H9 (cell line): ENCODE measurements at places on chromosomes 13 and 19.

DNA sequence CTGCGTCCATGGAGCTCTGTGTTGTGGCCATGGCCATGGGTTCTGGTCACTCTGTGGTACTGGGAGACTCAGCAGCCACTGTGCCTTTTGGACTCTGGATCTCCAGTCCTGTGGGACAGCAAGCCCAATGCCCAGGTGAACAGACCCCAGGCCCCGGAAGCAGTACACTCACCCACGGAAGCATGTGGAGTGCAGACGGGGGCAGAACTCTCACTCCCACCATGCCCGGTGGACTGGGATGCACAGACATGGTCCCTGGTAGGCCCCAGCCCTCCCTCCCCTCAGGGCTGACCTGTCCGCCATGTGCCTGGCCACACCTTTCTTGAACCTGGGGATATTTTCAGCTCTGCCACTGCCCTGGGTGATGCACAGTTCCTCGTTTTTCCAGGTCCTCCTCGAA, 163.3 kb downstream of the URI1 start:
- DNase-seq = no peak

DNA sequence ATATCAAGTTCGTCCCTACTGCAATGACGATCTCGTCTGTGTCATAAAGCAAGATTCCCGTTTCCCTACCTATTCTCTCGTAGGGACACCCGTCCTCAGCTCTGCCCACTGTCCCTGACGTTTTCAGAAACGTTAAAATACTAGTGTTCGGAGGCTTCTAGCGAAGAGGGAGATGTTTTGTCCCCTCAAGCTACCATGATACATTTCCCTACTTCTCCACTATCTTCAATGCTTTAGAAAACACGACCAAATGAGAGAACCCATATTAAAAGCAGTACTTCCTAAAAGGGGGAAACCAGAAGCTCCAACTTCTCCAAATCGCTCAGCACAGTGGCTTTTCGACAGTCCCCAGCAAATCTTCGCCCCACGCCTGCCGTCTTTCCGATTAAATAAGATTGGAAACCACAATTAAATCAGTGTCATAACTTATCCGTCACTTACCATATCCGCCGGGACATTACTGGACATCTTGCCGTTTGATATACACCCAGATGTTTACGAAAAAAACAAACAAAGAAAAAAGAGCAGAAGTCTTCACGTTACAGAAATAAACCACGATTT, 1.3 kb downstream of the UBL3 start:
- no peak for DNase-seq

DNA sequence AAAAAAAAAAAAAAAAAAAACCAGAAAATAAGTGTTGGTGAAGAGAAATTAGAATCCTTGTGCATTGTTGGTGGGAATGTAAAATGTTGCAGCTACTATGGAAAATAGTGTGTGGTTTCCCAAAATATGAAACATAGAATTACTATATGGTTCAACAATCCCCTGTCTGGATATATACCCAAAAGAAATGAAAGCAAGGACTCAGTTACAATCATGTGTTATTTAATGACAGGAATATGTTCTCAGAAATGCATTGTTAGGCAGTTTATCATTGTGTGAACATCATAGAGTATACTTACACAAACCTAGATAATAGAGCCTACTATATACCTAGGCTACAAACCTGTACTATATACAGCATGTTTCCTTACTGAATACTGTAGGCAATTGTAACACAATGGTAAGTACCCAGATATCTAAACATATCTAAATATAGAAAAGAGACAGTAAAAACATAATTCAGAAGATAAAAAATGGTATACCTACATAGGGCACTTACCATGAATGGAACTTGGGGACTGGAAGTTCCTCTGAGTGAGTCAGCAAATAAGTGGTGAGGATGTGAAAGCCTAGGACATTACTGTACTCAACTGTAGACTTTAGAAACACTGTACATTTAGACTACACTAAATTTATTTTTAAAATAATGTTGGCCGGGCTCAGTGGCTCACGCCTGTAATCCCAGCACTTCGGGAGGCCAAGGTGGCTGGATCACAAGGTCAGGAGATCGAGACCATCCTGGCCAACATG, 25.7 kb upstream of the SLC7A1 start:
- DNase-seq = no peak

DNA sequence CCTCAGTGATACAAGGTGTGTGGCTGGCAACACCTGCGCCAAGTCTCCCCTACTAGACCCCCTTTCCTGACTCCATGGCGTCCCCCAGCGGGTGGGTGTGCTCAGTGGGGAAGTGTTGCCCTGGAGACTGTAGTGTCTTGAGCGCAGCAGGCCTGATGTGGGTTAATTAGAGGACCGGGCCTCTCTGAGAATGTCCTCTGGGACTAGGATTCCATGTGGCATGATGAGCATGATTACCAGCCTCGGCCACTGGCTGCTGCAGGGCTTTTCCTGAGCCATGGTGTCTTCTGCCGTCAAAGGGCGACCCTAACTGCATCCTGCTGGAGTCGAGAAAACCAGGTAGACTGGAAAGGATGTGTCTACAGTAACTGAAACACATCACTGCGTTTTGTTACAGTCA, 28.1 kb downstream of the MICOS13 start:
- no peak for DNase-seq

DNA sequence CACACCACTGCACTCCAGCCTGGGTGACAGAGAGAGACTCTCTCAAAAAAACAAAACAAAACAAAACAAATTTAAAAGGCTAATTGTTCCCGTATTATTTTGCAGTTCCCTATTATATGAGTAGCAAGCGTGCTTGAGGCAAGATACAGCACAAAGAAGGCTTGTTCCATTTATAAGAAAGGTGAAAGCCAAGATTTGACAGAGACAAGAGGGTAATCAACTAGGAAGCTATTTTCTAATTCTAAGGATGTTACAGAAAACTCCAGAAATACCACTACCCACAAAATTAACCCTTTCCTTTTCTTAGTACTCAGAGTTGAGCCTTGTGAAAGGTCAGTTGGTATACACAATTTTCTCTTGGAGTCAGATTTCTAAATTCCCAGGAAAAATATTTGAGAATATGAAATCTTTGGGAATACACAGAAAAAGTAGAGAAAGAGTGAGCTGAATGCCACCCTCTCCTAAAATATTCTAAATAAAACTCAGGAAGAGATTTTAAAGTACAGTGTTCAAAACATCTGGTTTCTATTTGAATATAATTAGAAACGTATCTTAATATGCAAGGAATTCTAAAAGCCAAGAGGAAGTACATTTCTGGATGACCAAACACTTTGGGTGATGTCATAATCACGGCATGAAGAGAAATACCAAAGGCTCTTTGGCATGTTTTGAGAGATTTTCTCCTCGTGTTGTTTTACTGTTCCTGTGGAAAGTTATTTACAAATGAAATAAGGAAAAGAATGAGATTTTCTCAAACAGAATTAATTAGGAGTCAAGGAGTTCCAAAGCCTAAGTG, 63.0 kb upstream of the FLT1 start:
- no peak for DNase-seq

GRCh38 chr19:38277549-38277948, 13.2 kb downstream of the SPINT2 start:
- no peak for DNase-seq

DNA sequence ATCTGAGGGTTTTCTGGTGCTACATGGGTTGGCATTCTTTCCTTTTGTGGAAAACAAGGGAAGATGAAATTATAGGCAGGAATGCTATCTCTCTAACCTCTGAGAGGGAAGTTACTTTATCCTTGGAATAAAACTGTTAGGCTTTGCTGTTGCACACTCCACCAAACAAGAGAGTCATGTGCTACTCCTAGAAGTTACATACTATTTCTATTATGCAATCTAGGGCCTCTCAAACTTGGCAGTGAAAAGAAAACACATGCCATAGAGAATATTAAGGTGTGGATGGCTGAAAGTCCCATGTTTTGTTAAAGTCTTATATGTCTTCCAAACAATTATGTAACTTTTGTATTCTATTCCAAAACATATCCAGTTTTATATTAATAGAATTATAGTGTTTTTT, 367.9 kb downstream of the SLC7A1 start:
- DNase-seq = no peak

GRCh38 chr19:4284176-4284958, 5.3 kb downstream of the SHD start:
- DNase-seq = peak; percentile 94

DNA sequence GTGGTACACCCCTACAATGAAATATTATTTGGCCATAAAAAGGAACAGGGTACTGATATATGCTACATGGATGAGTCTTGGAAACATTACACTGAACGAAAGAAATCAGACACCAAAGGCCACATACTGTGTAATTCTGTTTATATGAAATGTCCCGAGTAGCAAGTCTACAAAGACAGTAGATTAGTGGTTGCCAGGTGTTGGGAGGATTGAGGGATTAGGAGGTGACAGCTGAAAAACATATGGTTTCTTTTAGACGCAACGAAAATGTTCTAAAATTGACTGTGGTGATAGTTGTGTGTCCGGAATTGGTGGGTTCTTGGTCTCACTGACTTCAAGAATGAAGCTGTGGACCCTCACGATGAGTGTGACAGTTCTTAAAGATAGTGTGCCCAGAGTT, 35.1 kb downstream of the IL17D start:
- no peak for DNase-seq

GRCh38 chr13:113407103-113407530, 43.2 kb upstream of the GRTP1 start:
- DNase-seq = peak; percentile 24

- DNase-seq = no peak
Observed at GRCh38 chr13:105643966-105644365, 891.5 kb downstream of the EFNB2 start.

DNA sequence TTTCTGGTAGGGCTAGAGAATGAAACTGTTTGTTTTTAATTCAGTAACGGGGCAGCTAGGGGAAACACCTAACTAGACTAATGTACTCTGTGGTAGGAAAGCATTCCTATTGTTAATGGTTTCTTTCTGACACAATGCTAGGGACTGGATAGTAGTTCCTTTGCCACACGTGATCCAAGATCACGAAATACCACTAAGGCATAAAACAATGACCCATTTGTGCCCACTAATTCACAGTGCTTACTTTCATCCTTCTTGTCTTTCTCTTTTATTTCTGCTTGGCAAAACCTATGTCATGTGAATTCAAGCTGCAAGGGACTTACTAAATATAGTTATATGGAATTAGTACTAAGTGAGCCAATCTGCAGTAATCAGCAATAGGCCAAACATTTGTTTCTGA, 834.1 kb upstream of the SLITRK6 start:
- DNase-seq = no peak

- DNase-seq = no peak
Observed at GRCh38 chr13:108669381-108669780, 40.0 kb downstream of the MYO16 start.

DNA sequence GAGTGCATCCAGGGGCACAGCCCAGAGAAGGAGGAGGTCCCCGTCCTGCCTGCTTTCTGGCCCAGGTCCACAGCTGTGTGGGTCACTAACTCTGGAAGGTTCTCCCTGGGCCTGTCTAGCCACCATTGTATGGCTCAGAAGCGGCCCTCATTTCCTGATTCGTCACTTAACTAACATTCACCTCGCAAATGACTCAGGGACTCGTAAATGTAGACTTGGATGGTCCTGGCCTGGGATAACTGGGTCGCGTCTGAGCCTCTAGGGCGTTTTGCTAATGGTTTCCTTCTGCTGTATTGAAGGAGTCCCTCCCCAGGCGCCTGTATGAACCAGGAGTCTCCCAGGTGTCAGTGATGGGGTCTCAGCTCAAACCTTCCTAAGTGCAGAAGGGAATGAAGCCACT, 162.8 kb downstream of the ZNF536 start:
- no peak for DNase-seq

- no peak for DNase-seq
Observed at GRCh38 chr13:106078191-106078590, 457.3 kb downstream of the EFNB2 start.

- DNase-seq = no peak
Observed at GRCh38 chr19:18756896-18757295, 34.2 kb downstream of the COMP start.

- DNase-seq = no peak
Observed at GRCh38 chr13:101811881-101812280, 359.4 kb downstream of the ITGBL1 start.

DNA sequence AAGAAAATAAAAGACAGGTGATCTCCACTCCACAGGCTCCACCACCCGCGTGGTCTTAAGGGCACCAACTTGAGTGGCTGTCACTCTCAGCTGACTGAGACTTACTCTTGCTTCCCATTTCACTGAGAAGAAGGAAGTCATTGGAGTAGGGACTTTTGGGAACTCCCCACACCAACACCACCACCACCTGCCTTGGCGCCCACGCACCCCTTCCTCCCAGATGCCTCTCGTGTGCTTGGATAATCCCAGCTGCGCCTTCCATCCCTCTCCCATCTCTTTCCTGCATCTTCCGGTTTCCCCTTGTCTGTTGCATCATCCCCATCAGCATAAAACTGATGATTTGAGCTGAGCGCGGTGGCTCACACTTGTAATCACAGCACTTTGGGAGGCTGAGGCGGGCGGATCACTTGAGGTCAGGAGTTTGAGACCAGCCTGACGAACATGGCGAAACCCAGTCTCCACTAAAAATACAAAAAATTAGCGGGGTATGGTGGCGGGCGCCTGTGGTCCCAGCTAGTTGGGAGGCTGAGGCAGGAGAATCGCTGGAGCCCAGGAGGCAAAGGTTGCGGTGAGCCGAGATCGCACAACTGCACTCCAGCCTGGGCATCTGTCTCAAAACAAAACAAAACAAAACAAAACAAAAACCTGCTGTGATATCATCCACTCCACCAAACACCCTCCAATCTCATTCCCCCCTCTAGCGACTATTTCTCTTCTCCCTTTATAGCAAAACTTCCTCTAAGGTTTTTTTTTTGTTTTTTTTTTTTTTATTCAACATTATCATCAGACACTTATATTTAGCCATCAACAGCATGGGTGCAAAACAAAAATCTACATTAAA, 25.5 kb downstream of the AP2S1 start:
- DNase-seq = no peak

GRCh38 chr19:21491146-21491545, 14.3 kb upstream of the ZNF429 start:
- DNase-seq = no peak

DNA sequence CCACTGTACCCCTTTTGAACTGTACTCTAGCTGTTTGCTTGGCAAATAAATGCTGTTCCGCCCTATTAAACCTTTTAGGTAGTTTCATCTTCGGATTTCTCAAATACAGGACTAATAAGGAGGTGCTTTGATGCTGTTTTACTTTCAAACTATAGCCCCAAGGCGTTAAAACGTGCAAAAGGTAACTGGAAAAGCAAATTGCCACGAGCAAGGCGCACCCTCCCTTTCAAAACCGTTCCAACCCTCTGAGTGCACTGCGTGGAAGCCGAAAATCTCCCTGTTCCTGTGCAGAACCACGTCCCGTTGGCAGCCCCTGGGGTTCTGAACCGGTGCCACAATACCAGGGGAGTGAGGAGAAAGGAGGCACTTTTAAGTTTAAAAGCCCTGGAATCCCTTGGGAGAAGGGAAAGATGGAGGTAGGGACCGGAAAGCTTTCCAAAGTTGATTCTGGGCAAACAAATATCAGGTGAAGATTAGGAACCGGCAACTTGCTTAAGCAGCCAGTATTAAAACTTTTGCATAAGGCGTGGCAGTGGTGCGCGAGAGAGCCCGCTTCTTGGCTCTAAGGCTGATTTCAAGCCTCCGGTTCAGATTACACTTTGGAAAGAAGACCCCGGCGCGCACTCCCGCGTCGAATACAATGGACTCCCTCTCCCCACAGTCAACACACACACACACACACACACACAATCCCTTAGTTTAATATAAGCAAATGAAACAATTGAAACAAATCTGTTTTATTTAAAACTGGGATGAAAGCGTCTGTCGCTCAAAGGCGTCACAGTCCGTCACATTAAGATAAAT, 9.5 kb downstream of the POU4F1 start:
- DNase-seq = peak; percentile 73
